ENCODE measurements at places on chromosomes 4 and X.

GRCh38 chrX:821327-822107 is 190.9 kb downstream of the SHOX start:
- DNase-seq, result no peak

GRCh38 chr4:104574371-104574770 is 79.7 kb upstream of the CXXC4 start:
- DNase-seq, result no peak

DNA sequence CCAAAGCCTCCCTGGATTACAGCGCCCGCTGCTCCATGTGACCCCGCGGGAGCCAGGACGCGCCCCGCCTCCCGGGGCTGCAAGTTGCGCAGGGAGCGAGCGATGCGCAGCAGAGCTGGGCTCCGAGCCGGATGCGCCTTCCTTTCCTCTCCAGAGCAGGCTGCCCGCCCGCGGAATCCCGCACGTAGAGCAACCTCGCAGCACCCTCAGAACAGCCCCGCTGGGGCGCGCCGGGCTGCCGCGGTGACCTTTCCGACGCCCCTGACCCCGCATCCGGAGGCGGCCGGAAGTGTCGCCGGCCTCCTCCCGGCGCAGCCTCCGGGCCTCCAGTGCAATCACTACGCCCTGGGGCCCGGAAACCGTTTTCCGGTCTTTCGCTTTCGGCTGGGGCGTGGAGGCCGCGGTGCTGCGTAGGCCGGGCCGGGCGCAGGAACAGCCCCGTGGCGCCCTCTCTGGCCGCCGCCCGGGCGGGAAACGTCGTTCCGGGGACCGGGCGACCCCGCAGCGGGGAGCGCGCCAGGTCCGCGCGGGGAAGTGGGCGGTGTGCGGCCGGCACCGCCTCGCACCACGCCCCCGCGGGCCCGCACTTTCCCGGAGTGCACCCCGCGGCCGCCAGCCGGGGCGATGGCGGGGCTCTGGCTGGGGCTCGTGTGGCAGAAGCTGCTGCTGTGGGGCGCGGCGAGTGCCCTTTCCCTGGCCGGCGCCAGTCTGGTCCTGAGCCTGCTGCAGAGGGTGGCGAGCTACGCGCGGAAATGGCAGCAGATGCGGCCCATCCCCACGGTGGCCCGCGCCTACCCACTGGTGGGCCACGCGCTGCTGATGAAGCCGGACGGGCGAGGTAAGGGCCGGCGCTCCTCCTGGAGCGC is at the start of gene CYP4V2:
CYP4V2 (plus strand) TSS at position 368 of the 866 bp plus-strand sequence; CDS start at position 625, 257 bp downstream.
- DNase-seq, result peak; percentile 89

DNA sequence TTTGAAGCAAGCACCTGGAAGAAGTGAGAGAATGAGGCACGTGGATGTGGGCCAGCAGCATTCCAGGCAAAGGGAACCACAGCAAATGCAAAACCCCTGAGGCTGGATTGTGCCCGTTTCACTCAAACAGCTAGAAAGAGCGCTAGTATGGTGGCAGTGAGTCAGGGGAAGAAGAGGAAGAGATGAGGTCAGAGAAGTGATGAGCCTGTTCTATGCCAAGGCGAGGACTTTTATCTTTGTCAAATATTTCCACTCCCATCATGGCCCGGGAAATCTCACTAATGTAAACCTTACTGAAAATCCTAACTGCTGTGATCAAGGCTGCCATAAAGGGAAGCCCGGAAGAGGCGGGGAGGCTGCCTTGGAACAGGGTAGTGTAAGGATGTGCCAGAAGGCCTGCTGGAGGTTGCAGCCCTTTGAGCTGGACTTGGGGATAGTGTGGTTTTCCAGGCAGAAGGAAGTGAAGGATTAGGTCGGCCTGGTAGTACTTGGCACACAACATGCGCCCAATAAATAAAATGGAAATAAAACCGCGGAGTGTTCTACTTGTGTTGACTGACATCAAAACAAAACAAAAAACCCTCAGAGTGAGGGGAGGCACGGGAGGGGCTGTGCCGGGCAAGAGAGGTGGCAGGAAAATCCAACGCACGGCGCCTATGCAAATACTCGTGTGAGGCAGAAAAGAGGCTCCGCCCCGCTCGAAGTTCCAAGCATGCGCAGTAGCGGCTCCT is 1.2 kb upstream of the CDK16 start:
- no peak for DNase-seq

DNA sequence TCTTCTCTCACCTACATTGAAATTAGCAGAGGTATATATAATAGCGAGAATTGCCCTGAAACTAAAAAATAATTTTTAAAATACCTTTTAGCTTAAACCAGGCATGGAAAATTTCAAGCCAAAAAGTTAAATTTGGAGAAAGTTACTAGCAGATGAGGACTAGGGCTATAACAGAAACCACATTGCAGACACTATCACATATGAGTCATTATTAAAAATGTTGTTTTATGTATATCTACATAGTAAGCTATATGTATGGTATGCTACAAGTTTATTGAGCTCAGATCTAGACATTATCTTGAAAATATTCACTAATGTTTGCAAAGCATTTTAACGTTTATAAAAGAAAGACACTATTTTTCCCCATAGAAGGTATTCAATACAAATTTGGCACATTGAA is 147.8 kb downstream of the PAPSS1 start:
- no peak for DNase-seq

GRCh38 chr4:86891762-86892635 is at the start of gene C4orf36:
TSS of gene C4orf36 (minus strand) at chr4:86892422. CDS start at chr4:86891520, 902 bp downstream.
- DNase-seq, result peak; percentile 6

Measured in germinal center (tissue), 1 donor.